Suprapubic skin (tissue), 4 donors: ENCODE measurements at places on chromosomes 3 and 15. TPM values are rescaled to one million over a fixed set of nuclear protein-coding genes. Genes with fewer than 3 reads are reported as not detected.

DNA sequence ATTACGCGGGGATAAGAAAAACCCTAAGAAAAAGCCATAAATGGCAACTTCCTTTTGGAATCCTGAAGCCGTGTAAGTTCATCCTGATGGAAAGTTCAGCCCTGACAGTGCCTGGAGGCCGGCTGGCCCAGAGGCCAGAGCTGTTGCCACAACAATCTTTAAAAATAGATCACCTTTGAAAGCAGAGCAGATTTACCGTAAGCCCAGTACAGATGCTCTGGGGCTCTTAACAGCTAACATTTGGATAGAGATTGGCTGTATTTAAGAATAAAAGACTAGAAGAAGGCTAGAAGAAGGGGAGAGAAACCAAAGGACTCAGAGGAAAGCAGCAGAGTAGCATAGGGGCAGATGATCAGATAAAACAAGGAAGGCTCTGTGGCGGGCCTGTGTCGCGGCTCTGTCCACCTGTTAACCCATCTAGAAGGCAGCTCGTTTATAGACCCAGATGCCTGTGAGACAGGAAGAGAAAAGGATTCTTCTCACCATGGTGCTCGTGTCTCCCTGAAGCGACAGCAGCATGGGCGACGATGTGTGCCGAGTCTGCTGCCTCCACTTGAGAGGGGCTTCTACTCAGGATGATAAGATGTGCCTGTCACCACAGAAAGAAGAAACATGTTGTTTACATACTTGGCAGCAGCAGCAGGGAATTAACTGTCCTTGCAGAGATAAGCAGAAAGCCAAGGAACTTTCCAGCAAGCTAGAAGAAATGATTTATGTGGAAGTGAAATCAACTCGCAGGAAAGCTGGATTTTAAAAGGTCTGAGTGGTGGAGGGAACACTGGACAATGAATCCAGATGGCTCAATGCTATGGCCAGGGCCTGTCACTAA lies 69.9 kb downstream of the SYNM start:
- no peak for DNase-seq

- DNase-seq = no peak
Measured at GRCh38 chr3:4849739-4850138, 129.5 kb upstream of the BHLHE40 start.

- no peak for DNase-seq
Measured at GRCh38 chr3:126883241-126883640, 99.7 kb upstream of the PLXNA1 start.

- no peak for DNase-seq
Measured at GRCh38 chr3:177615015-177615414, 417.7 kb upstream of the TBL1XR1 start.

DNA sequence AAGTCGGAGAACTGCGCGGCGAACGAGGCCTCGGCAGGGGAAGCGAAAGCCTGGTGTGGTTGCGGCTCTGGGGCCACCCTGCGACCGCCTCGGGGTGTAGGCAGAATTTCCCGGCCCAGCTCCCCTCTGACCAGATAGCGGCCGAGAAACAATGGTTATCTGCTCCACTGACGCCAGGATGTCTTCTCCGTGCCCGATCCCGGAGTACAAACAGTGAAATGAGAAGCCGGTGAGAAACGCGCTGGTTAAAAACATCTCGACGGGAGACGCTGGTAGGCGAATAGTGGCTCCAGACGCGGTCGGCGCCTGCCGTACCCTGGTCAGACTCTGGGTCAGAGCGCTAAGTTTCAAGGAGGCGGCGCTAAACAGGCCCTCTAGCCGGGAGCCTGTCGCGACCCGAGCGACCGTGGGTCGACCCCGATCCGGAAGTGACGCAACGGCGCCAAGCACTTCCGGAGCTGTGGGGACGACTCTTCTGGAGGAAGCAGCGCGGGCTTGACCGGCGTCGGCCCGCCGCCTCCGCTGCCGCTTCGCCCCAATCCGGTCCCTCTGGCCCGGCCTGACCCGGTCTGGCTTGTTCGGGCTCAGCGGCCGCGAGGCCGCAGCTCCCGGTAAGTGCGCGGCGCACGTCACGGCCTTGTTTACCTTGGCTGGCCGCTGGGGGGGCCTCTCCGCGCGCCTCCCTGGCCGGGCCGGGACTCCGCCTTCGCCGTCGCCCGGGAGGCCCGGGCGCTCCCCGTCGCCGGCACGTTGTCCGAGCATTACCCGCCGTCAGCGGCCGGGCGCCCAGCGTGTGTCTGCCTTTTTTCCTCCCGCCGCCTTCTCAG lies at the start of gene ARIH2:
ARIH2 (plus strand) TSS at position 455 of the 827 bp plus-strand sequence. CDS start 8,717 bp downstream, outside the sequence.
- DNase-seq = peak; percentile 94

DNA sequence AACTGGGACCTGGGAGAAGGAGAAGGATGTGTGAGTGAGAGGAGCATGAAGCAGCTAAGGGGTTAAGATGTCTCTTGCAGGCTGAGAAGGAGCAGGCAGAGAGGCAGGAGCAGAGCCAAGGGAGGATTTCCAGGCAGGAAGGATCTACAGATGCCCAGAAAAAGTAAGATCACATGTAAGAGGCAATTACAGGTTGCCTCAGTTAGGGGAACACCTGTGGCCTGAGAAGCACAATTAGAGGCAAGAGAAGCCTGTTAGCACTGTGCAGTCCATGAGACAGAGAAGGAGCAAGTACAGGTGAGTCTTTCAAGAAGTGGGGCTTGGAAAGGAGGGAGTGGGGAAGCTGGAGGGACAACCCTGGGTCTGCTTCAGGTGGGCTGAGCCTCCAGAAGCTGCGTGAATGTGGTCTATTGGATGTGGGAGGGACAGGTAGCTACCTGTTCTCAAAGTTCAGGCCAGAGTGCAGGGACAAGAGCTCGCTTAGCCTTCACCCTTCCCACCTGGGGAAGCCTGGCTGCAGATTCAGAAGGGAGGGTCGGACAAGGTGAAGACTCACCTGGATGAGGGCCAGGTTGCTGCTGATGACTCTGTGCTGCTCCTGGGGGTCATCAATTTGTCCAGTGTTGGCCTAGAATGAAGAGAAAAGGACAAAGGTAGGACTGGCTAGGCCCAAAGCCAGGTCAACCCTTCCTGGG lies 50.7 kb downstream of the SLC41A3 start:
- no peak for DNase-seq

Gene SLC9C1
- not detected for total RNA-seq
